ENCODE measurements at places on chromosomes 4 and X.

GRCh38 chrX:15911734-15912550 lies 57.3 kb upstream of the AP1S2 start:
- no peak for DNase-seq

GRCh38 chr4:48854982-48855381 lies 24.1 kb downstream of the OCIAD1 start:
- DNase-seq = no peak

DNA sequence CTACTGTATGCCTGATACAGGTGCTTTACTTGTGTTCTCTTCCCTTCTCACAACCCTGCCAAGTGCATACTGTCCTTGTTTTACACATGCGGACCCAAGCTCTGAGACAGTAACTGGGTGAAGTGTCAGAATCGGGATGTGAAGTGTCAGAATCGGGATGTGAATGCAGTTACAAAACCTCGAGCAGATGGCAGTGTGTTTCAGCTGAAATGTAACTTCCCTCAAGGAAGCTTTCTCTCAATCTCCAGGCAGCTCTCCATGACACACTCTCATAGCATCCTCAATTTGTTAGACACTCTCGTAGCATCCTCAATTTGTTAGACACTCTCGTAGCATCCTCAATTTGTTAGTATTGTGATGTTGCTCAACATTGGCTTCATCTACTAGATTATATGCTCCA lies 1.1 kb upstream of the HPSE start:
- no peak for DNase-seq

- DNase-seq = no peak
Observed at GRCh38 chr4:124977045-124977444, 264.5 kb upstream of the ANKRD50 start.

DNA sequence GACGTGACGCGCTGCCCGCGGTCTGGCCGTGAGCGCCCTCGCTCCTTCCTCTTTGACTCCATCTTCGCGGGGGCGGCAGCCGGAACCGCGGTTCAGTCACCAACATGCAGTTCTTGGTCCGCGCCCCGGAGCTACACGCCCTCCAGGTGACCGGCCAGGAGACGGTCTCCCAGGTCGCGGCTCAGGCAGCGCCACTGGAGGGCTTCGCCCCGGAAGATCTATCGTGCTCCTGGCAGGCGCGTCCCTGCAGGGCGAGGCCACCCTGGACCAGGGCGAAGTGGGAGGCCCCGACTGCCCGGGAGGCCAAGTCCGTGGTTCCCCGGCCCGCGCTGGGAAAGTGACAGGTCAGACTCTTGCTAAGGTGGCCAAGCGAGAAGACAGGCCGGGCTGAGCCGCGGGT lies 2.9 kb downstream of the TRIML2 start:
- DNase-seq = no peak

DNA sequence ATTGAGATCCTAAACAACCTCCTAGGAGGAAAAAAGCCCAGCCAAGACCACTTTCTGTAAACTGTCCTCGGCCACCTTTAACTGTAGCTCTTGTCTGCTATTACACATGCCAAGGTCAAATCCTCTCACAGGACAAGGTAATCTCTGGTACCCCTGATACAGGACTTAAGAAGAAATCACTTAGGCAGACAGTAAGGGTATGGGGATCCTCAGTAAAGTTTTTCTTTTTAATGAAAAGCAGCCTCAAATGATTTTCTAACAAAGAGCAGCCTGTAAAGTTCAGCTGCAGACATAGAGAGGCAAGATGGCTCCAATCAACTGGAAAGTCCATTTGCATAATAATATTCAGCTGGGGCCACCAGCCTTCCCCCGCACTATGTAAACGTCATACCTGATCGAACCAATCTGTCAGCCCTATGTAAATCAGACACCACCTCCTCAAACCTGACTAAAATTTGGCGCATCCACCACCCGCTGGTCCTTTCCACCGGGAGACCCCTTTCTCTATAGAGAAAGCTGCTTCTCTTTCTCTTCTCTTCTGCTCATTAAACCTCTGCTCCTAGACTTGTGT lies 14.6 kb upstream of the MPP1 start:
- DNase-seq = no peak

All from coronary artery (tissue), 2 donors.